ENCODE measurements at places on chromosomes 7 and 10. TPM values are rescaled to one million over a fixed set of nuclear protein-coding genes. Genes with fewer than 3 reads are reported as not detected.

- no peak for DNase-seq
Observed at GRCh38 chr7:28792858-28793257, 165.3 kb downstream of the TRIL start.

GRCh38 chr10:14261336-14261735 lies 69.4 kb downstream of the FRMD4A start:
- DNase-seq, result no peak

- no peak for DNase-seq
Observed at GRCh38 chr10:69600761-69601330, 27.6 kb upstream of the NEUROG3 start.

- DNase-seq, result no peak
Observed at GRCh38 chr10:7362471-7362870, 48.4 kb downstream of the SFMBT2 start.

GRCh38 chr10:82161264-82161663 lies 286.3 kb downstream of the NRG3 start:
- DNase-seq, result no peak

GRCh38 chr7:37964196-37964595 lies 43.8 kb downstream of the EPDR1 start:
- DNase-seq, result no peak

- peak; percentile 14 for DNase-seq
Observed at GRCh38 chr7:962401-963081, 8.1 kb upstream of the ADAP1 start.

DNA sequence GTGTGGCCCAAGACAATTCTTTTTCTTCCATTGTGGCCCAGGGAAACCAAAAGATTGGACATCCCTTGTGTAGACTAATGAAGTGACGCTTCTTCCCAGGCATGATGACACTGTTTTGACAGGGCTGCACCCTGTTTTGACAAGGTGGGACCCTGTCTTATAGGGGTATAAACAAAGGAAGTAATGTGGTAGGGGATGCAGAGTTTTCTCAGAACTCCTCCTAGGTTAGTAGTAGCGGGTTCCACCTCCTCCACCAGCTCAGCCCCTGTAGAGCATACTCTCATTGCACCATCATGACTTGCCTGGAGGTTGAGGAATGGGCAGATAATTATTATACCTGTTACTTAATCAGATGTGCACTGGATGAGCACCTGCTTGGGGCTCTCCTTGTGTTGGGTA lies 123.1 kb downstream of the CCNY start:
- no peak for DNase-seq

- no peak for DNase-seq
Observed at GRCh38 chr10:47264797-47265281, 35.2 kb upstream of the GDF10 start.

DNA sequence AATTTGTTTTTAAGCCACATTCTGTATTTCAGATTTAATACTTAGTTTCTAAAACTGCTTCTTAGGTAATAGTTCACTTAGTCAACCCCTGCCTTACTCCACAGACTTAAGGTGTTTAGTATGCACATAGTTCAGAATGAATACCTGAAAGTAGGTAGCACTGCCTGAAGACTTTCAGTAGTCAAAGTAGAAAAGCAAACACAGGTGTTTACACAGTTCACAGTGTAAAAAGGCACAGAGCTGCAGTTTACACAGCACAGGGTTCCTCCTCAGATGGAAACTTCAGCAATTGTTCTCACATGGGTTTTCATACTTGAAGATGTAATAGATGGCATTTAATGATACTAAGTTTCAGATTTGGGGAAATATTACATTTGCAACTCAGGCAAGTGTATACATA lies 3.1 kb upstream of the PKD1L1 start:
- no peak for DNase-seq

- no peak for DNase-seq
Observed at GRCh38 chr10:133081636-133082035, 6.1 kb upstream of the ADGRA1 start.

GRCh38 chr7:69517985-69518704 lies 80.1 kb upstream of the AUTS2 start:
- DNase-seq, result no peak

GRCh38 chr10:653991-654646 lies 35.3 kb downstream of the DIP2C start:
- no peak for DNase-seq

DNA sequence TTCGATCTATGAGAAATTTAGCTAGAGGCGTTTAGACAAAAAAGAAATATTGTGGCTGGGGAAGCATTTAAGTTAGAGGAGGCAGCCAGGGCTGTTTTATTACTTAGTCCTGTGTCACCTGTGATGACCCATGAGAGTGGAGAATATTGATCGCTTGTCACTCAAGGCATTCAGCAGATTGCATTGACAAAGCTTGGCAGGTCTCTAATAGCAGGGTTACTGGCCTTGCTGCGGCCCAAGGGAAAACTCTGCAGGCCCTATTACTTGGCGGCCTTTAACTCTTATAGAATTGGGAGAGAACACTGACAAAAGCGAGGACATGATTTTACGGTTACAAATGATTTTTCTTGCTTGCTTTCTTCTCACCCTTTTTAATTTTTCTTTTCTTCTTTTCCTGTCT lies 473.5 kb downstream of the AUTS2 start:
- DNase-seq, result no peak

DNA sequence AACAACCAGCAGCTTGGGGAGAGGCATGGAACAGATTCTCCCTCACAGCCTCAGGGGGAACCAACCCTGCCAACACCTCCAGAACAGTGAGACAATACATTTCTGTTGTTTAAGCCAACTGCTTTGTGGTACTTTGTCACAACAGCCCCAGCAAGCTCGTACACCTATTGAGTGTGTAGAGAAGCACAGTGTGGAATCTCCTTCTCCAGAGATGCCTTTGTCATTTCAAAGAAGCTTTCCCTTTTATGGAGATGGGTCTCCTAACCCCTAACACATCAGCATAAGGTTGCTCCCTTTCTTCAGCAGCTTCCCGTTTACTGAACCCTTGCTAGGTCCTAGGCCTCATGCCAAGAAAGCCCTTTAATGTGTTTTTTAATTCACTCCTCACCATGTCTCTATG lies 60.7 kb upstream of the AGK start:
- DNase-seq, result no peak

GRCh38 chr7:142463401-142463850 lies 205.6 kb upstream of the PRSS58 start:
- DNase-seq, result no peak

DNA sequence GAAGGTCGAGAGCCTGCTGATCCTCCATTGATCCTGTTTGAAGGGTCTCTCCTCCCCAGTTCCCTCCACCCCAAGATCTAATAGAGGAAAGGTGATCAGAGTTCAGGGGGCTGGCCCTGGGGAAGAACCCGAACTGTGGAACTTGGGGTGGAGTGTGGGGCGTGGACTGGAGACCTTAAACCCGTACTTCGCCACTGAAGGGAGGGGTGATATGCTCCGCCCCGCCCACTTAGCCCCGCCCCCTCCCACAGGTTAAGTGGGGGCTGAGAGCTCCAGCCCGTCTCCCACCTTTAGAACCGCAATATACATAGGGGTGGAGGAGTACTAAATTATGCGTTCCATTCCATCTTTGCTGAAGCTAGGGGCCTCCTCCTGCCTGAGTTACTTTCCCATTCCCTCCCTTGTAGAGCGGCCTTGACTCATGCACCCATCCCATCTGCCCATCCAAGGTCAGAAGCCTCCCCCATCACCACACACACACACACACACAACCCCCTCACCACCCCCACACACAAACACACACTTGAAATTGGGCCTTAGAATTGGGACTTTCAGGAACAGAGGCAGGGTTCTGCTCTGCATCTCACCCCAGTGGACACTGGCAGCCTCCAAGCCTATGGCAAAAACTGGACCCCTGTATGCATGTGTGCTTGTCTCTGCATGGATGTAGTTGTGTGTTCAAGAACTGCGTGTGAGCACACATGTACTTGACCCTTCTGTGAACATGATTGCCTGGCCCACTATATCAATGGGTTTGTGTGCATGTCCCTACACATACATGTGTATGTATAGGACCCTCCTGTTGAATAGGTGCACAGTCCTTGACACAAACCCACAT lies 991 bp downstream of the SEMA4G start:
- DNase-seq, result no peak

DNA sequence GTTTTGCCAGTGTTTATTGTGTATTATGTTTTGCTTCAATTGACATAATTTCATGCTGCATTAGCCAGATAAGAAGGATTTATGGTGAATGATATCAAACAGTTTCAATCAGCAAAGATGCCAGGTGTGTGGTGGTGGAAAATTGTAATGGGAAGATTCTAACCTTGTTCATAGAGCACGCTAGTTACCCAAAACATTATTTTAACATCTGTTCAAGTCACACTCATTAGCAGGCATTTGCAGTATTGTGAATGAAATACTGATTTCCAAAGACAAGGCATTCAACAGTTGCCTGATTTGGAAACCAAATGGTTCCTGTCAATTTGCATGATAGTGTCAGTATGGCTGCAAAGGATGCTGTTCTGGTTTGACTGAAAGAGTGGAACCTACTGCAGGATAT lies 129.7 kb downstream of the EPC1 start:
- DNase-seq, result no peak

DNA sequence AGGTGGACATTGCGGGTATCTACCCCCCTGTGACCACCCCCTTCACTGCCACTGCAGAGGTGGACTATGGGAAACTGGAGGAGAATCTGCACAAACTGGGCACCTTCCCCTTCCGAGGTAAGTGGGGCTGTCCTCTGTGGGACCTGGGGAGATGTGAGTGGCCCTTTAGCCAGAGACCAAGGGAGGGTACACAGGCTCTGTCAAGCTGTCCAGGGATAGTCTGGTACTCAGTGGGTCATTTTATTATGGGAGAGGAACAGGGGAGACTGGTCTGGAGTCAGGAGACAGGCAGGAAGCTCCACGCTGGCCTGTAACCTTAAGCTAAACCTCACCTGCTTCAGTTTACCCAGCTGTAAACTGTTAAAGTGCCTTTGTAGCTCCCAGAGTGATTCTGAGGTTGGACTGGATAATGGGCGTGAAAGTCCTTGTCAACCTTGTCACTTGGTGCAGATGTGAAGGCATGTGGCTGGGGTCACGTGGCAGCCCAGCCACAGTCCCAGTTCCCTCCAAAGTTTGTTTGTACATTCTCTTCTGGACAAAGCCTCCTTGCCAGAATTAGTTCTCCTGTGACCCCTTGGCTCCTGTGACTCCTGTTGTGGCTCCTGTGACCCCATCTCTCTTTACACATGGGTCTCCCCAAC lies 729 bp downstream of the HOGA1 start:
- no peak for DNase-seq

GRCh38 chr10:56586461-56586891 lies 225.4 kb upstream of the ZWINT start:
- no peak for DNase-seq

- DNase-seq, result no peak
Observed at GRCh38 chr7:27344471-27344870, 101.9 kb downstream of the EVX1 start.

DNA sequence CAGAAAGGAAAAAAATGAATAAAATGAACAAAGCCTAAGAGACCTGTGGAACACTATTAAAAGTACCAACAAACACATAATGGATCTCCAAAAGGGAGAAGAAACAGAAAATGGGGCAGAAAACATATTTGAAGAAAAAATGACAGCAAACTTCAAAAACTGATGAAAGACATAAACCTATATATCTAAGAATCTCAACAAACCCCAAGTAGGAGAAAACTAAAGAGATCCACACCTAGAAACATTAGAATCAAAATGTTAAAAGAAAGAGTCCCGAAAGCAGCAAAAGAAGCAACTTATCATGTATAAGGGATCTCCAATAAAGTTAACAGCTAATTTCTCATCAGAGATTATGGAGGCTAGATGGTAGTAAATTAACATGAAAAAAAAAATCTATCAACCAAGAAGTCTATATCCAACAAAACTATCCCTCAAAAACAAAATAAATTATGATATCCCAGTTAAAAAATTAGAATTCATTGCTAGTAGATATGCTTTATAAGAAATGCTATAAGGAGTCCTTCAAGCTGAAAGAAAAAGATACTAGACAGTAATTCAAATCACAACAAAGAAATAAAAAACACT lies 68.0 kb downstream of the DNAJC1 start:
- DNase-seq, result no peak

DNA sequence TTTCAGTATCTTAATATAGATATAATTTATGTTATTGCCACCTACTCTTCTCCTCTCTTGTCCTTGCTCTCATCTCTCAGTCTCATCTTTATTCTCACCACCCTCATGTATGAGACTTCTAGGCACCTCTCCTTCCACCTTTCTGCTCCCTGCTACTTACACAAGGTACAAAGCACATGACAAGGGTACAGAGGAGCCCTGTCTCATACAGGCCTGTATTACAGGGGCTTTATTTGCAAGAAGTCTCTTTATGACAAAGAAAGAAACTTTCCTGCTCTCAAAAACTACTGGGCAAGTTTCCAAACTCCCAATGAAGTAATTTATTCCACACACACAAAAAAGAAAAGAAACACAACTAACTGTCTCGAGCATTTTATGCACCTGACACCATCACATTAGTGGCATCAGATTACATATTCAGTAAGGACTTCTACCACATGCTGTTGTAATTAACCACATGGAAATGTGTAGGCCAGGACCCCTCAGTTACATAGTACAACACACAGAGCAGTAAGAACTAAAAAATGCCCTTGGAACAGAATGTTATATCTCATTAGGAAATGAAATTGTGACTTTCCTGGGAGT lies 253.1 kb downstream of the FZD1 start:
- no peak for DNase-seq

The PDGFA gene
- total RNA-seq, result 33.9 TPM

The GSTO2 gene
- total RNA-seq, result 0.92 TPM

The STAG3 gene
- total RNA-seq, result not detected

The CHRM2 gene
- total RNA-seq, result 45.8 TPM

The SPDYE5 gene
- not detected for total RNA-seq

The GJD4 gene
- total RNA-seq, result not detected

The ADAM8 gene
- 3.8 TPM for total RNA-seq

The FAM13C gene
- total RNA-seq, result 11.9 TPM

The MEOX2 gene
- total RNA-seq, result 12.9 TPM

The PNLIPRP2 gene
- not detected for total RNA-seq

The ERVW-1 gene
- not detected for total RNA-seq

The DYNC1I1 gene
- total RNA-seq, result 23.6 TPM

The TEX36 gene
- not detected for total RNA-seq

The MKI67 gene
- 0.50 TPM for total RNA-seq

The PRSS37 gene
- total RNA-seq, result not detected

The ITGB8 gene
- total RNA-seq, result 4.8 TPM

The UNCX gene
- not detected for total RNA-seq

The CRHR2 gene
- total RNA-seq, result 0.44 TPM

Data from left cardiac atrium (tissue), 4 donors.